CD4-positive, alpha-beta memory T cell (primary cell): ENCODE measurements at places on chromosomes 5 and 9. TPM values are rescaled to one million over a fixed set of nuclear protein-coding genes. Genes with fewer than 3 reads are reported as not detected.
A peak's percentile ranks its signal among the peaks of the same experiment; 100 is the strongest.

DNA sequence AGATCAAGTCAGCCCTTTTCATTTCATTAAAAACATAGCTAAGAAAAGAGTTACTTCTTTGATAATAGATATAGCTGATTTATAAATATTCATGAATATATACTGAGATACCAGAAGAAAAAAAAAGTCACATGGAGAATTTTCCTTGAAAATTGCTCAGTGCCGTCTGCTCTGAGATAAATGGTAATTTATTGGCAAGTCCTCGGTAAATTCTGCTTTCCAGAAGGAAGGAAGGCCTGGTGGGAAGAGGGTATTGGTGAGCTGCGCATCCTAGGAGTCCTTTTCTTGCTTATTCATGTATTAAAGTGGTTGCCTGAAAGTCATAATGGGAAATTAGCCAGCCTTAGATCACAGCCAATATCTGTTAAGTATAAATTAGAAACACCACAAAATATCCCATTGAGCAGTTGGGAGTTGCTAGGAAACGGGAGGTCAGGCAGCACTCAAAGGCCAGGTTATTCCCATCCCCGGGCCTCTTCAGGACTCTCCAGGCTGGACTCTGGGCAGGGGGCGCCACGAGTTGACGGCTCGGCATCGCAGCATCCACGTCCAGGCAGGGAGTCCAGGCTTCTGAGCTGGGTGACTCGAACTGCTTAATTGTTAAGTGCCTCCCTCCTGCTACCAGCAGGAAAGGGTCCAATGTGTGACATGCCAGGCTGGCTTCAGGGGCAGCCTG, 116.7 kb upstream of the RETREG1 start:
- DNase-seq = no peak
- no peak overlapping the region for H3K4me3 ChIP-seq
- H3K27me3 ChIP-seq = no peaks in the 10 kb centered on the region
- no peaks in the 10 kb centered on the region for H3K4me1 ChIP-seq
- H3K36me3 ChIP-seq = no peaks in the 10 kb centered on the region

- peaks cover 74% of the 10 kb centered on the region for H3K4me1 ChIP-seq
- H3K36me3 ChIP-seq = no peaks in the 10 kb centered on the region
- no peak overlapping the region for H3K4me3 ChIP-seq
- H3K27ac ChIP-seq = peak overlapping the region; percentile 69
- H3K27me3 ChIP-seq = no peaks in the 10 kb centered on the region
- DNase-seq = no peak
These were observed 114.2 kb downstream of the RGS3 start for GRCh38 chr9:113577525-113578261.

DNA sequence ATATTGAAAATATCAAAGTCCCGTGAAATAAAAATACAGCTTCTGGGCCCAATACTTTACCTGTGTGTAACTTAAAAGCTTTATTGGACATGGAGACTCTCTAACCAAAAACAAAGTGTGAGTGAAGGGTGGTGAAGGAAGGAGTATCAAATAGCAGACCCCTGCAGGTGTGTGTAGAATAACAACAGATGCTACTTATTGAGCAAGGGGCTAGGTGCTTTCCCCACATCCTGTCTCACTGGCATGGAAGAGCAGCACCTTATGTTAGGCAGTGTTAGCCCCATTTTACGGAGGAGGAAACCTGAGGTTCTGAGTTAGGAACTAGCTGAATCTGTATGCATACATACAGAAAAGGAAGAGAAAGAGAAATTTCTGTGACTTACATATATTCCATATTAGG, 21.8 kb downstream of the SLIT3 start:
- no peak for DNase-seq
- no peak overlapping the region for H3K27ac ChIP-seq
- H3K36me3 ChIP-seq = no peaks in the 10 kb centered on the region
- H3K4me3 ChIP-seq = no peak overlapping the region
- H3K4me1 ChIP-seq = no peaks in the 10 kb centered on the region

GRCh38 chr5:1552521-1553255, 28.9 kb upstream of the LPCAT1 start:
- no peak overlapping the region for H3K4me3 ChIP-seq
- H3K27ac ChIP-seq = no peak overlapping the region
- no peaks in the 10 kb centered on the region for H3K27me3 ChIP-seq

DNA sequence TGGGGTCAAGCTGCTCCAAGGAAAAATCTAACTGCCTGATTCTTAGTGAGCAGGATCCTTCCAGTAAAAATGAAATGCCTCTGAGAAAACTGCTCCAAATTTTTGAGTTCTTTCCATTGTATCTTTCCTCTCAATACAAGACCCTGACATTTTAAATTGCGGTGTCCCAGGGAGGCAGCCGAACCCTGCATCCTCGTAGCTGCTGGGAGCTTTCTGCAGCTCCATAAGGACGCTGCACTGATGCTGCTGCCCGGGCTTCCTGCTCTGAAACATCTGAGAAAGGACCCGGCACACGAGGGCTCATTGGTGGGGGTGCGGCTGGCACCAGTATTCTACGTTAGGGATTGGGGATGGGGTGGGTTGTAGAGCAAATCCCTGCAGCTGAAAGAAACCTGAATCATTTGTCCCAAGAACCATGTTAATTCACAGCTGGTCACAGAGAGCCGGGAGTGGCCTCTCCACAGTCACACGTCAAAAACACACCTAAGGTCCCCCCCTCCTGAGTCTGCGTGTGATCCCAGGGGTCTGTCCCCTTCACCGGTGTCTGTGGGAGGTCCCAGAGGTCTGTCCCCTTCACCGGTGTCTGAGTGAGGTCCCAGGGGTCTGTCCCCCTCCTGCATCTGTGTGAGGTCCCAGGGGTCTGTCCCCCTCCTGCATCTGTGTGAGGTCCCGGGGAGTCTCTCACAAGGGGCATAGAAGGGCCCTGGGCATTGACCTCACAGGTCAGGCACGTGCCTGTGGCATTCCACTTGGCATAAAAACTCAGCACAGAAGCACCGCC, 63.4 kb upstream of the ZNF354B start:
- H3K27ac ChIP-seq = no peak overlapping the region
- no peaks in the 10 kb centered on the region for H3K4me1 ChIP-seq
- no peaks in the 10 kb centered on the region for H3K27me3 ChIP-seq
- no peaks in the 10 kb centered on the region for H3K36me3 ChIP-seq
- no peak for DNase-seq
- no peak overlapping the region for H3K4me3 ChIP-seq

DNA sequence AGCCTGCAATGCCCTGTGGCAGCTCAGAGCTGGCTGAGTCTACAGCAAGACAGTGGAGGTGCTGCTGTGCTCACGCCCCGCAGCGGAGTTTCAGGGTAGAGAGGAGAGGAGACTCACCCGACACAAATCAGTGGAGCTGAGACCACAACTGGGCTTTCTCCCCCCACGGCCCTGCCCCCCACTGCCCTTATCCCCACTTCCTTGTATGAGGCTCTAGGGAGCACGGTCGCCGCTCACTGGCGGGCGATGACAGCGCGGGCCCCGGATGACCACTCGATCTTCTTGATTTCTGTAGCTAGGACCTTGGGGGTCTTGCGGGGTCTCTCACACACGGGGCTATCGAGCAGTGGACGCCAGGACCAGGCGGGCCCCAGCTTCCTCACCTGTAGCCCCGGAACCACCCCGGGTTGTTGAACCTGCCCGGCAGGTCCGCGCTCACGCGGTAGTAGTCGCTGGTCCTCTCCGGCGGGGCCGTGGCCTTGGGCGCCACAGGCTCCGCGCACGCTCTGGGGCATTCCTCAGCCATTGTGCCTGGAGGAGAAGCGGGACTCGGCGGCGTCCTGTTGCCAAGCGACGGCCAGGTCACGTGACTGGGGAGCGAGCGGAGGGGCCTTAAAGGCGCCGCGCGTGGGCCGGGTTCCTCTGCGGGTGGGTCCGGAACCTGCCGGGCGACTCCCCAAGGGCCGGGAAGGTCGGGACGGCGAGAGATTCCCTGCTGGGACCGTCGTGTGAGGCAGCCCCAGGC, 984 bp upstream of the MRPS2 start:
- no peaks in the 10 kb centered on the region for H3K27me3 ChIP-seq
- peak; percentile 89 for DNase-seq
- peaks cover 19% of the 10 kb centered on the region for H3K36me3 ChIP-seq
- H3K4me3 ChIP-seq = peak overlapping the region; percentile 81
- H3K4me1 ChIP-seq = peaks cover 25% of the 10 kb centered on the region

- no peaks in the 10 kb centered on the region for H3K4me1 ChIP-seq
- H3K27ac ChIP-seq = no peak overlapping the region
- H3K4me3 ChIP-seq = no peak overlapping the region
- no peaks in the 10 kb centered on the region for H3K36me3 ChIP-seq
These were observed 9.1 kb upstream of the OR2S2 start for GRCh38 chr9:35967042-35967441.

DNA sequence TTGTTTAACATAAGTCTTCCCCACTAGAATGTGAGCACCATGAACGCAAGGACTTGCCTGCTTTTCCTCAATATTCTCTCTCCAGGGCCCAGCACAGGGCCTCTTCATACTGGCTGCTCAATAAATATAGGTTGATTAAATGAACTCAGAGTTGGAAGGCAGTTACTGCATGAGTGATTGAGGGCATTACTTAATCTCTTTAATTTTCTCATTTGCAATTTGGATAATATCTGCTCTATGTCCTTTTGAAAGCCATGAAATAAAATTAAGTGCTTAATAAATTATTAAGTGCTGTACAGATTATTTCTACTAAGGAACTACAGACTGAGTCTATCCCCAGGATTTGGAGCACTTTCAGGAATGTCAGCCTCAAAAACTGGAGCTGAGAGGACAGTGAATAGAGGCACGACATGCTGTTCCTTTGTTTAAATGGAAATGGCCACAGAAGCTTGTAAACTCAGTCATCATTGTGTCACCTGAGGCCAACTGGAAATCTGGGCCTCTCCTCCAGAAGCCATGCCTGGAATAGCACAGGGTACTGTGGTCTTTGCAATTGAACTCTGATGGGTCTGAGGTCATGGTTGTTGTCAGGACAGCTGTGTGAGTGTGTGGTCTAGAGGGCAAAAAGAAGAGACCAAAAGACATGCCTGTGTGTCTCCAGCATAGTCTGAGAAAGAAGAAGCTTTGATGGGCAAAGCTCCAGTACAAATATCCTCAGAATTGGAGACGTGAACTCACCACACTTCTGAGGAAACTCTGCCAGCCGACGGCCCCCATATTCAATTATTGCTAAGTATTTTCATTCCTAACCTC, 86.1 kb downstream of the SH3TC2 start:
- no peak for DNase-seq
- no peak overlapping the region for H3K4me3 ChIP-seq
- H3K27ac ChIP-seq = no peak overlapping the region

- H3K4me3 ChIP-seq = no peak overlapping the region
- no peaks in the 10 kb centered on the region for H3K36me3 ChIP-seq
- DNase-seq = no peak
- no peaks in the 10 kb centered on the region for H3K27me3 ChIP-seq
- no peaks in the 10 kb centered on the region for H3K4me1 ChIP-seq
These were observed 124.8 kb upstream of the PTCH1 start for GRCh38 chr9:95641586-95641985.

- DNase-seq = peak; percentile 29
- H3K27me3 ChIP-seq = no peaks in the 10 kb centered on the region
- H3K36me3 ChIP-seq = no peaks in the 10 kb centered on the region
- no peak overlapping the region for H3K27ac ChIP-seq
- no peak overlapping the region for H3K4me3 ChIP-seq
These were observed 36.2 kb downstream of the FBXL17 start for GRCh38 chr5:108345541-108346171.

DNA sequence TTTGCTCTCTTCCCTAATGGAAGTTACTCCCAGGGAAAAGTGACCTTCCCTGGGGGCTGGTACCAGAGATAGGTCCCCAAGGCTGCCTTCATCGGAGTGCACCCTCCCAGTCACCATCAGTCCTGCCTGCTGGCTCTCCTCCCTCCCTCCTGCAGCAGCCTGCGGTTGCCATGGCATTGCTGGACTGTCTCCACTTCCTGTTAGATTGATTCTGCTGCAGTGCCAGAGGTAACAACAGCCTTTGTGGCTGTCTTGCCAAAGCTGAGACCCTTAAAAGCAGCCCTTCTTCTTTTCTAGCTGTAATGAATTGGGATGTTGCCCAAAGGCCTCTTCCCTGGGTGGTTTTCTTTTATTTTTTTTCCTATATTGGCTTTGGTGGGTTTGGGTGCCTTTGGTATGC, 78.1 kb upstream of the PRLR start:
- H3K27ac ChIP-seq = no peak overlapping the region
- H3K4me3 ChIP-seq = no peak overlapping the region
- no peaks in the 10 kb centered on the region for H3K27me3 ChIP-seq

DNA sequence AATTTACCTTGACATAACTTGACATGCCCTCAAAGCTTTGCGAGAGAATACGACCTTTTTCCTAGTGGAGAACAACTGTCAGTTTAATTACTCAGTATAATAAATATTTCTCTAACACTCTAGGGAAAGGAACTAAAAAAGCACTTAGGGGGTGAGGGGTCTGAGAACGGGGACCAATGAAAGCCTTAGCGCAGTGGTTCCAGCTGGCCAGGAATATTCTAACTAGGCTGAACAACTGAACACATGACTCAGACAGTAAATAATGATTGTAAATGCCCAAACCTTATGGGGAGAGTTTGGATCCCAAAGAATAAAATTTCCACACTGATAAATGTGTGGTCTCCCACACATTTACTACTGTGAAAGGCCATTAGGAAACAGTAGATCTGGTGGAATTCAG, 14.9 kb downstream of the MYO10 start:
- no peak overlapping the region for H3K27ac ChIP-seq
- no peaks in the 10 kb centered on the region for H3K4me1 ChIP-seq
- H3K27me3 ChIP-seq = no peaks in the 10 kb centered on the region
- no peaks in the 10 kb centered on the region for H3K36me3 ChIP-seq

DNA sequence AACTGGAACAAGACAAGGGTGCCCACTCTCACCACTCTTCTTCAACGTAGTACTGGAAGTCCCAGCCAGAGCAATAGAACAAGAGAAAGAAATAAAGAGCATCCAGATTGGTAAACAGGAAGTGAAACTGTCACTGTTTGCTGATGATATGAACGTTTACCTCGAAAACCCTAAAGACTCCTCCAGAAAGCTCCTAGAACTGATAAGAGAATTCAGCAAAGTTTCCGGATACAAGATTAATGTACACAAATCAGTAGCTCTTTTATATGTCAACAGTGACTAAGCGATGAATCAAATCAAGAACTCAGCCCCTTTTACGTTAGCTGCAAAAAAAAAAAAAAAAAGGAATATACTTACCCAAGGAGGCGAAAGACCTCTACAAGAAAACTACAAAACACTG, 306.6 kb downstream of the PLK2 start:
- H3K4me3 ChIP-seq = no peak overlapping the region
- no peaks in the 10 kb centered on the region for H3K36me3 ChIP-seq
- no peak for DNase-seq
- no peaks in the 10 kb centered on the region for H3K4me1 ChIP-seq
- no peak overlapping the region for H3K27ac ChIP-seq

GRCh38 chr5:78509884-78510769, 138.4 kb downstream of the LHFPL2 start:
- H3K4me3 ChIP-seq = peak overlapping the region; percentile 62
- no peaks in the 10 kb centered on the region for H3K36me3 ChIP-seq
- peaks cover 9% of the 10 kb centered on the region for H3K4me1 ChIP-seq
- DNase-seq = no peak
- no peak overlapping the region for H3K27ac ChIP-seq
- peaks cover 7% of the 10 kb centered on the region for H3K27me3 ChIP-seq

EQTN gene
- not detected for total RNA-seq

SLC34A3 gene
- not detected for total RNA-seq

FAM200C gene
- 0.84 TPM for total RNA-seq

ADAM19 gene
- 33.9 TPM for total RNA-seq

SCGB3A2 gene
- total RNA-seq = not detected

CLK4 gene
- total RNA-seq = 125 TPM

OSTF1 gene
- total RNA-seq = 59.8 TPM
